Cardiac fibroblast (primary cell): ENCODE measurements at places on chromosomes 2 and 18.

GRCh38 chr2:119207447-119207846 is 16.2 kb upstream of the STEAP3 start:
- DNase-seq: no peak

DNA sequence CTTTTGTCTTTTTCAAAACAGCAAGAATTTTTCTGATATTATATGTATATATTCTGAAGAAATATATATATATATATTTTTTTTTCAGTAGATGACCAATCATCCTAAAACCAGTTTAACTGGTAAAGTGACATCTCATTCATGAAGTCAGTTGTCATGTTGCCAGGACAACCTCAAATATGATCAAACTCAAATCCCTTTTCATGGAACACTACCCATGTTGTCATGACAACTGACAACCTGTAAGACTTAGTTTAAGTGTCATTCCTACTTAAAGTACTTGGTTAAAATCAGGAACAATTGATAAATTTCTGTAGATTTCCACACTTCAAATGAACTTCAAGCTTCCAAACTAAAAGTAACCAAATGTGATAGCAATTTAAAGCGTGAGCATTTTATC is 101.8 kb upstream of the ERBB4 start:
- DNase-seq: no peak

GRCh38 chr2:2291500-2292260 is 39.4 kb downstream of the MYT1L start:
- no peak for DNase-seq

DNA sequence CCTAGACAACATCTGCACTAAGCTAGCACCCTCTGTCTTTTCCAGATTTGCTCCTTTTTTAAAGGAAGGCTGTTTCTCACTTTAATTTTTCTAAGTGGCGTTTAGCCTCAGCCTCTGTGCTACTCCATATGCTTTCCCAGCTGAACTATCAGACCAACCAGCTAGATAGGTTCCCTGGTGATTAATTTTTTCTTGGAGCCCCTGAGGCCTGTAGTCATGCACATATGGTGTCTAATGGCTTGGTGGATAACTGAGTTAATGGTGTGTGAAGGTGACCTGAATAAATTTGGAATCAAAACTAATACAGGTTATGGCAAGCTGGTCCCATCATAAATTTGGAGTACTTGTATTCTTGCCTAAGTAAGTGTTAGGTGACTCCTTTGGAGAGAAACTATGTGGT is 135.5 kb downstream of the MGAT5 start:
- DNase-seq: no peak

GRCh38 chr18:70029163-70029562 is 81.5 kb upstream of the CD226 start:
- no peak for DNase-seq

GRCh38 chr2:6914828-6915227 is 2.4 kb upstream of the RNF144A start:
- peak; percentile 38 for DNase-seq

DNA sequence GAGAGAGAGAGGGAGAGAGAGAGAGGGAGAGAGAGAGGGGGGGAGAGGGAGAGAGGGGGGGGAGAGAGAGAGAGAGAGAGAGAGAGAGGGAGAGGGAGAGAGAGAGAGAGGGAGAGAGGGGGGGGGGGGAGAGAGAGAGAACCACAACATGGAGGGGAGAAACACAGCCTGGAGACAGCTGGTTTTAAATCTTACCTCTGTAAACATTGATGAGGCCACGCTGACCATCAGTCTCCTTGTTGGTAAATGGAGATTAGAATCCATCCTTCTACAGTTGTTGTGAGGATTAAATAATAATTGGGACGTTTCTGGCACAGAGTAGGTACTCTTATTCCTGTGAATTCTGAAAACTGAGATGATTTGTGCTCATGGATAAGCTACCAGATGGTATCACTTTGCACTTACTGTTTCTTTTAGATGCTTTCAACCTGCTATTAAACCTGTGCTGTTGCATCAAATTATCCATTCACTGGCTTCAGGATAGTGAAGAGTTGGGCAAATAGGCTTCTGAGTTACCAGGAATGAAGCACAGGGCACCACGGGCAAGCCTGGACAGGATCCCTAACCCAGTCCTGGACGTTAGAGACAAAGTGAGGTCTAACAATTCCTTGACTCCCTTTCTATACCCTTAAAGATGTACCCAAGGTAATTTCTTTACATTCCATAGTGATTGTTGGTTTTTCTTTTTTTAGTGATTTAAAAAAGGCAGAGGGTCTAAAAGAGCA is 318.1 kb downstream of the ZNF521 start:
- DNase-seq: no peak

DNA sequence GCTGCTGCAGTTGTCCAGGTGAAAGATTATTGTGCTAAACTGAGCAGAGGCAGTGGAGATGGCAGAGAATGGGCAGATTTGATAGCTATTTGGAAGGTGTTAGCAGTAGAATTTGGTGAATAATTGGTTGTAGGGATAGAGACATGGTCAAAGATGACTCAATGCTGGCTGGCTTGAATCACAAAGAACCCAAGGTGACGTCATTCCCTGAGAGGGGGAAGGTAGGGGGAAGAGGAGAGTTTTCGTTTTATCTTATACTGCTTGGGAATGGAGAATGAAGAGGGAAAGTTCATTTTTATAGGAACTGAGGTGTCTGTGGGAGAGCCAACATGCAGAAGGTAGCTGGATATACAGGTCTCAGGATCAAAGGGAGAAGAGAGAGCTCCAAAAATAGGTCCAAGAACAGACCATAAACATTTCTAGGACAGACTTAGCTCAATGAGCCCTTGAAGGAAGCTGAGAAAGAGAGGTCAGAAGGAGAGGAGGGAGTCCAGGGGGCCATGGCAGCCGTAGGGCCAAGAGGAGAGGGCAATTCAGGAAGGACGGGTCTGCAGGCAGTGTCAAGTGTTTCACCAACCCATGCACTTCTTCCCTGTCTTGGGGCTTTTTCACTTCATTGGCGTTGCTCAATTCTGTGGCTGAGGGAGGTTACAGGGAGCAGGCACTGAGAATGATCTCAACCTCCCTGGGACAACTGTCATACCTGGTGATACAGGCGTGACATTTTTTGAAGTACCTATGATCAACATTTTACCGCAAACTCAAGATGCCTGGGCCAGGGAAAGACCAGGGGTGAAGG is 281.3 kb downstream of the TDRD15 start:
- DNase-seq: no peak

- DNase-seq: no peak
Measured at GRCh38 chr18:56086786-56087185, 498.8 kb upstream of the TCF4 start.

- no peak for DNase-seq
Measured at GRCh38 chr2:204112084-204112770, 175.7 kb downstream of the ICOS start.

GRCh38 chr2:242057379-242058040 is 188.0 kb downstream of the RTP5 start:
- DNase-seq: no peak

DNA sequence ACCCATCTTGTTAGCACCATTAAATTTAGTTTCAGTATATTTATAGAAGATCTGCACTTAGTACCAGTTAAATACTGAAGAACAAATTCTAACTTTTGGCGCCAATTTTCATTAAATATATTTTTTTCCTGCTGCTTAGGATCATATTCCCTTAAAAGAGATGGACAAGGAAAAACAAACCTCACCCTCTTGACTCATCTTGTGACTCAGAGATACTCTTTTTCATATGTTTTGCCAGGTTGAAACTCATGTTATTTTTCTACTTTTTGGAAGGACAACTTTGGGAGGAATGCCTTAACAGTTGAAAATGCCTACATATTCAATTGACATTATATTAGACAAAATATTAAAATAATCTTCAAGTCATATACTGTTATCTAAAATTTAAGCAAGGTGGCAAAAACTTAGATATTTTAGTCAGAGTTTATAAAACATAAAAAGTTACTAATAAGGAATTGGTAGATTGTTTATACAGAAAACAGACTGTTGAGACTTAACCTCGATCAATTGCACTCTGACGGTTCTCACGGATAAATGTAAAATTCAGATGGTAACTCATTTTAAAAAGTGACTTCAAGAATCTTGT is 36.2 kb downstream of the PNO1 start:
- peak; percentile 23 for DNase-seq

- DNase-seq: no peak
Measured at GRCh38 chr18:32157580-32157979, 32.3 kb upstream of the MEP1B start.

DNA sequence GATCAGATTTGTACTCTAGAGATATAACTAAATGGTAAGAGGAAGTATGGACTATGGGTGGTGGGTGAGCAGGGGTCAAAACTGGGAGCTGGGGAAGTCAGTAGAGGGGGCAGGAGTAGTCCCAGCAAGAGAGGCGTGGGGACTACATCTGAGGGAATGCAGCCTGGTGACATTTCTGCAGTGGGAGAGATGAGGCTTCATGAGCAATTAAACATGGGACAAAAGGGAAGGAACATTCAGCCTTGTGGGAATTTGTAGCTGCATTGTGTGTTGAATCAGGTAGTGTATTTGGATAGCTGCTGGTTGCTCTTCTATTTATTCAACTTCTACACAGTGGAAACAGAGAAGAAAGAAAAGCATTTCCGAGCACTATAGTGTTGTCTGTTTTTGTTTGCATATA is 3.6 kb downstream of the CNOT11 start:
- DNase-seq: no peak

- no peak for DNase-seq
Measured at GRCh38 chr2:109423556-109424359, 190.0 kb downstream of the SEPTIN10 start.

GRCh38 chr2:161046876-161047275 is 113.4 kb upstream of the TANK start:
- no peak for DNase-seq

DNA sequence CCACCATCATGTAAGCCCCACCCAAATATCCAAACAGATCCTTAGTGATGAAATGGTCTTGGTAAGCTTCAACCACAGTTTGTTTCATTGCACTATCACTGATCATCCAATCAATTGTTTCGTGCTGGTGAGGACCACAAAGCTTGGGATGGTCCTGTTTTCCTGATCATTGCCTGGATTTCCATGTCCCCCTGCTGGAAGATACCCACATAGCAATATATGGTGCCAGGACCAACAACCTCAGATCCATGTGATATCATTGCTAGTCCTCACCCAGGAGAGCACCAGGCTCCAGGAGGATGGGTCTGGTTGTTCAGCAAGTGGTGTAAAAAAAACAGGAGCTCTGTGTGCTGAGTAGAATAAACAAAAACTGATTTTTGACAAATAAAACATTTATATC is 206.5 kb upstream of the SH3BP4 start:
- no peak for DNase-seq

DNA sequence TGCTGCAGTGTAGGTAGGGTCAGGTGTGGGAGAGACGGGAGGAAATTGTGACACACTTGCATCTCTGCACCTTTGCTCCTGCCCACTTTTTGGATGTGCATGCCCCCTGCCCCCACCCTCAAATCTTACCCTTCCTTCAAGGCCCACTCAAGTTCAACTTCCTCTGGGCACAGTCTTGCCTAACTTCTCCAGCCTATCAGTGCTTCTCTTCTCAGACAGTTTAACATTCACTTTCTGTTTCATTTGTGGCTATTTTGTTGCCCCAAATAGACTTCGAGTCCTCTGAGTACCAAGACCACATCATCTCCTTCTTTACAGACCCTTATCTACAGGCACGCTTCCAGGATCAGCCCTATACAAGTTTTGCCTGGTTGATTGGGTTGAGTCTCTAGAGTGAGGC is 2.7 kb downstream of the ST8SIA5 start:
- no peak for DNase-seq

DNA sequence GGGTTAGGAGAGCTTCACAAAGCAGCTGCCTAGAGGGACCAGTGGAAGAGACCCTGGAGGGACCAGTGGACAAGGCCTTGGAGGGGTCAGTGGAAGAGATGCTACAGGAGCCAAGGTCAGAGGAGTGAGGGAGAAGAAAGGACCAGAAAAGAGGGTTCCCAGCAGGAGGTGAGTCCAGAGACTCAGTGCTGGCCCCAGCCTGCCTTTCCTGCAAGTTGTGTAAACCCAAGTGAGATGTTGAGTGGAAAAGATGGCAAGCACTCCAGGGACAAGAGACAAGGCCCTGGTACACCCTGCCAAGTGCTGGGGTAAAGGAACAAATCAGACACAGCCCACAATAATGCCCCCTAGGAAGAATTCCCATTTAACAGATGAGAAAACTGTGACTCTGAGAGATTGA is 94.4 kb downstream of the TTC32 start:
- DNase-seq: no peak

GRCh38 chr2:237128026-237128703 is 42.5 kb downstream of the COPS8 start:
- peak; percentile 99 for DNase-seq

- DNase-seq: no peak
Measured at GRCh38 chr2:62222674-62223073, 26.8 kb downstream of the B3GNT2 start.

GRCh38 chr2:217857624-217858506 is 144.9 kb downstream of the TNS1 start:
- no peak for DNase-seq

- peak; percentile 64 for DNase-seq
Measured at GRCh38 chr2:61853086-61853846, 594 bp downstream of the FAM161A start.

- no peak for DNase-seq
Measured at GRCh38 chr2:212158081-212158480, 380.5 kb downstream of the ERBB4 start.

DNA sequence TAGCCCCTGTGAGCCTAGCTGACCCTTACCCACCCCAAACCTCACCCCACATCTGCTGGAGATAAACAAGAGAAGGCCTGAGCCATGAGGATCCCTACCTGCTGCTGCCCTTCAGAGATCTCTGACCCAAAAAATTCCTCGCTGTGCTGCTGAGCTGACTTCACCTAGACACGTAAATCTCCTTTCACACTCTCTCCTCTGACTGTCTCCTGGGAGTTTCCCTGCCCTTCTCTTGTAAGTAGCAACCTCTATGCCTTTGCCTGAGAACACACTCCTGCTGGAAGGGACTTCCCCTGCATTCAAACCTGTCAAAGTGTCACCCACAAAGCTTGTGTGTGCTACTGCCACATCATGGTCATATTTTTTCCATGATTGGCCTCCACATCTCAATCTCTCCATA is 134.2 kb upstream of the NOL4 start:
- DNase-seq: no peak

DNA sequence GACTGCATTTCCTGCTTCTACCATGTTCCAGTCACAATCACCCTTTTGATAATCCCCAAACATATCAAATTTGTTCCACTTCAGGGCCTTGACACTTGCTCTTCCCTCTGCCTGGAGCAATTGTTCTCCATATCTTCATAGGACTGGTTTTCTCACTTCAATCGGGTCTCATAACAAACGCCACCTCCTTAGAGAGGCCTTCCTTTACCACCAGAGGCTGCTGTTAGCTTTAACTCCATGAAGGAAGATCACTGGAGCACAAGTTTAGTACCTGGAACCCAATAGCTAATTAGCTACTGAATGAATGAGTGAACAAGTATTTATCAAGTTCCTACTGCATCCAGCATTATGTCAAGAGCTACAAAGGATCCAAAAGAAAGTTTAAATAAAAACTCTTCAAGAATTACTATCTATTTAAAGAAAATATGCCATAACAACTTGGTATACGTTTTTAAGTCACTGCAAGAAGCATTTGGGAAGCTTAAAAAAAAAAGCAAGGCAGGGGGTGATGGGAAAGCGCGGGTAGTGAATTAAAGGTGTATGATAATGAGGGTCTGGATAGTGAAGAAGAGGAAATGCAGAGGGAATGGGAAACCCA is 58.8 kb downstream of the BAZ2B start:
- peak; percentile 33 for DNase-seq

- peak; percentile 22 for DNase-seq
Measured at GRCh38 chr2:19051203-19051831, 307.1 kb downstream of the OSR1 start.
